Calu3 (cell line): ENCODE measurements at places on chromosomes 1 and 21.

DNA sequence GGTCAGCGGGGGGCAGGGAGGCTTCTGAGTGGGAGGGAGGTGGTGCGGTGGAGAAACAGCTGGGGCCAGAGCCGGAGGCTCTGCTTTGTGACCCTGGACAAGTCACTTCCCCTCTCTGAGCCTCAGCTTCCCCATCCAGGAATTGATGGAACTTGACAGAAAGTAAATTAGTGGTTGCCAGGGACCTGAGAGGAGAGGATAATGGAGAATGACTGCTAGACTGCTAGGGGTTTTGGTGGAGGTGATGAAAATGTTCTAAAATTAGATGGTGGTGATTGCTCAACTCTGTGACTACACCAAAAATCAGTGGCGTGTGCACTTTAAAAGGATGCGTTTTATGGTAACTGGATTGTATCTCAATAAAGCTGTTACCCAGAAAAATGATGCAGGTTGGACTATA is 100.9 kb downstream of the ARHGEF10L start:
- no peak for DNase-seq

DNA sequence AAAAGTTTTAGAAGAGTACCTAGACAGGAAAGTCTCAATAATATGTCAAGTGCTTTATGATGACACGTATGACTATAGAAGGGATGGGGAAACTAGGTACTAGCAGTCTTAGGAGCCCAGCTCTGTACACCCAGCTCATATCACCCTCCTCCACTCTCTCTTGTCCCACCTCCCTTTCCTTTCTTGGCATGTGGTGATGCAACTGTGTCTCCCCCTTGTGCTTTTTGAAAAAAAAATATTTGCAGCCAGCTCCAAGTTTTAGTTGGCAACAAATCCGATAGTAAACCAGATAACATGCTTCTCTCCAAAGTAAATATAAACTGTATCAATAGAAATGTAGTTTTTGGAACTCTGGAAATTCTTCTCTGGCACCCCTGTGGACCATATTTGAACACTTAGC is 280.7 kb downstream of the PDE4B start:
- no peak for DNase-seq

DNA sequence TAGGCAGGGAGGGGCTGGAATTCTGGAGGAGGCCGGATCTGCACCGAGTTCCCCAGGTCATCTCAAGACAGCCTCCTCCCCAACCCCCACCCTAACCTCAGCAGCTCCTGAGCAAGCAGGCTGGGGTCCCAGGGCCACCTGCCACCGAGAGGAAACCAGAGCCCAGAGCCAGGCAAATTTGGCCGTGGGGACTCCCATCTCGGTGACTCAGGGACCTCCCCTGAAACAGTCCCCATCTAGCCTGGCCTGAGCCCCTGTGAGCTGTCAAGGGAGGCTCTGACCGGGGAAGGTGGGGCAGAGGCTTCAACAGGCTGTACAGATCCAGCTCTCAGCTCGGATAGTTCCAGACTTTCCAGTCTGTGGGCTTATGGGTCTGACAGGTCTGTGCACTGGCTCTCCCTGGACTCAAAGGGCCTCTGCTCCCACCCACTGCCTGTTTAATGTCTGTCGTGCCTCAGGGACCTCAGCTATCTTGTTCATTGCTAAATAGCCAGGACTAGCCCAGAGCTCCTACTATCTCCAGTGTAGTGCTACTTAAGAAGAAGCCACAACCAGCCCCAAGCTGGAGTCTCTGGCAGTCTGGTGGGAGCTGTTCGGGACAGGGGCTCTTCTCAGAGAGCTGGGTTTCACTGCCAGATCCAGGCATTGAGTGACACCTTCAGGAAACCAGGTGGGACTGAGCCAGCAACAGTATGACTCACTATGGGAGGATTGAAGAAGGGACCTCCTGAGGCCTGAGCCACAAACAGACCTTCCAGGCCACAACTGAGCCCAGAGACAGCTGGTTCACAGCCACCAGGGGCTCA is 25.6 kb downstream of the MATN1 start:
- DNase-seq, result no peak

DNA sequence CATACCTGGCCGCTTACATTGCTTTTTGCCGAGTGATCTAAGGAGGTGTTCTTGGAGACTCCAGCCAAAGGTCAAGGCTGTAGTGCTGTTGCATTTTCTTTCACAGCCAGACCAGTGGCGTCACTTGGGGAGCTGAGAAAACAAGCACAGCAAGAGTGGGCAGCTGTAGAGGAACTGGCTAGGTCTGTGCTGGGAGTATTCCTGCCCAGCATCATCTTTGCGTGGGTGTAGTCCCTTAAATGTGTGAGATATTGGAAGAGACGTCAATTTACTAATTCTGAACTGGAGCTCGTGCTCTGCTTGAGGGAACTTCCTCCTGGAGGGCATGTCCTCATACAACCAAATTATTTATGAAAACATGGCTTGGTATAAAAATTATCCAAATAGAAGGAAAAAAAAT is 10.2 kb downstream of the UBIAD1 start:
- DNase-seq, result no peak

GRCh38 chr1:54811066-54811465 is 9.9 kb upstream of the TTC22 start:
- no peak for DNase-seq

DNA sequence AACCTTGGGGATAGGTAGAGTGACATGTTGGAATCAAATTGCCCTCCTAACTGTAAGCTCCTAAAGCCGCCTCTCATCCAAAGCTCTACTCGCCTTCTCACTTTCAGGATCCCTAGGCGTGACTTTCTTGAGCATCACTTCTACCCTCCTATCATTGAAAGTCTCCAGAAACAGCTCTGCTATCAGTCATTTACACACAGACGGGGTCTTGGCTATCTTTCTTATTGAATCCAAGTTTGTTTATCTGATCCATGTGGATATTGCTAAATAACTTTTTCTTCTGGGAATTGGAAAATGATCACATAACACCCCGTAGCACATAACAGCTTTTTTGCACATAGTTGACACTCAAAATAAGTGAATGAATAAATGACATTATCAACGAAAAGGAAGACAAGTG is 216.4 kb upstream of the KIAA0040 start:
- DNase-seq, result no peak

GRCh38 chr1:203290261-203291089 is 14.8 kb upstream of the BTG2 start:
- peak; percentile 92 for DNase-seq

DNA sequence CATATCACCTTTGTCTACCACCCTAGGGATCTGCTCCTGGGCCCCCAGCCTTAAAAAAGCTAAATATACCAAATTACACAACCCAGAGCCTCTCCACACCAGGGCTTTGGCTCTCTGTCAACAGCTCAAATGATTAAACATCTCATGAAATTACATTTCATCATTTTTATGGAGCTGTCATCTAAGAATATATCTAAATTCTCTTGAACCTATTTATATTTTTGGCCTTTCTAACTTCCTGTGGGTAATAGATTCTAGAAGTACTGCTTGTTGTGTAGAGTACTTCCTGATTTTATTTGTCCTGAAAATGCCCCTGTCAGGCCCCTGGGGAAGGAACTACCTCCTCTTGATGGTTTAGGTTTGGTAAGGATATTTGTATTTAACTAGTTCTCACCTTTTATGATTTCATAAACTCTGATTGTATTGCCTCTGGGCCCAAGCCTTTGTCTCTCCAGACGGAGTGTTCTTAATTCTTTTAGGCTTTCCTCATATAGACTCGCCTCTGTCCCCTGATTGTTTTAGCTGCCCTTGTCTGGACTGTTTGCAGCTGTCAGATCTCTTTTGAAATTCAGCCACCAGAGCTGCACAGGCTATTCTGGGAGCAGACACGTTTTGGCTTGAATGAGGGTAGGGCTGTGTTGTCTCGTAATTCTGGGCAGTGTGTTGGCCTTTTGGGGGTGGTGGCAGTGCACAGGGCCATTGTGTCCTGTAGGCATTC is 16.6 kb downstream of the MYOG start:
- DNase-seq, result no peak

GRCh38 chr21:42200906-42201614 is 17.9 kb upstream of the ABCG1 start:
- DNase-seq, result no peak

GRCh38 chr1:159071970-159072582 is 4.5 kb downstream of the AIM2 start:
- peak; percentile 12 for DNase-seq
